H9 (cell line): ENCODE measurements at places on chromosomes 2 and 18.
A peak's percentile ranks its signal among the peaks of the same experiment; 100 is the strongest.

DNA sequence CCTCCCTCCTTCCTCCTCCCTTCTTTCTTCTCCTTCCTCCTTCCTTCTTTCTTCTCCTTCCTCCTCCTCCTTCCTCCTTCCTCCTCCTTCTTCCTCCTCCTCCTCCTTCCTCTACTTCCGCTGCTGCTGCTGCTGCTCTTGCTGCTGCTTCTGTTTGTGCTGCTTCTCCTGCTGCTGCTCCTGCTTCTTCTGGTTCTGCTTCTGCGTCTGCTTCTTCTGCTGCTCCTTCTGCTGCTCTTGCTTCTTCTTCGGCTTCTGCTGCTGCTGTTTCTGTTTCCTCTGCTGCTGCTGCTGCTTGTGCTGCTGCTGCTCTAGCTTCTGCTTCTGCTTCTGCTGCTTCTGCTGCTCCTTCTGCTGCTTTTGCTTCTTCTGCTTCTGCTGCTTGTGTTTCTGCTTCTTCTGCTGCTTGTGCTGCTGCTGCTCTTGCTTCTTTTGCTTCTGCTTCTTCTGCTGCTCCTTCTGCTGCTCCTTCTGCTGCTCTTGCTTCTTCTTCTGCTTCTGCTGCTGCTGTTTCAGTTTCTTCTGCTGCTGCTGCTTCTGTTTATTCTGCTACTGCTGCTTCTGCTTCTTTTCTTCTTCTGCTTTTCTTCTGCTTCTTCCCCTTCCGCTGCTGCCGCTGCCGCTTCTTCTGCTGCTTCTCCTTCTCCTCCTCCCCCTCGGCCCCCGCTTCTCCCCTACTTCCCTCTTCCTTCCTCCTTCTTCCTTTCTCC lies 8.6 kb downstream of the SNRNP27 start:
- DNase-seq: no peak

GRCh38 chr2:230872968-230873660 lies 8.4 kb downstream of the ITM2C start:
- DNase-seq: no peak

GRCh38 chr18:24027156-24027827 lies 12.7 kb downstream of the TTC39C start:
- no peak for DNase-seq

GRCh38 chr2:137005210-137005609 lies 239.9 kb downstream of the THSD7B start:
- DNase-seq: no peak

DNA sequence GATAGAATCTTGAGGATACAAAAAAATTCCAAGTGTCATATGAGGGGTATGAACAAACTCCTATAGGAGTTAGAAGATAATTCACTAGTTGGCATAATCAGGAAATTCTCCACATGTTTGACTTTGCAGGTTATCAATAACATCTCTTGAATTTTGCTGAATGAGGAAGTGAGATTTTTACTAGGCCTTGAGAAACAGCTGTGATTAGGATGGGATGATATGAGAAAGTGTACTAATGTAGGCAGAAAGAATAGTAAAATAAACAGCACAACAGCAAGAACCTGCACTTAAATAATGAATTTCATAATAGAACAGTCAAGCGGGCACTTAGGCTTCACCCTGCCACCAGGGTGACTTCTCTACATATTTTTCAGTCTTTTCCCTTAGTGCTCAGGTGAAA lies 570.8 kb upstream of the CRIM1 start:
- DNase-seq: no peak

DNA sequence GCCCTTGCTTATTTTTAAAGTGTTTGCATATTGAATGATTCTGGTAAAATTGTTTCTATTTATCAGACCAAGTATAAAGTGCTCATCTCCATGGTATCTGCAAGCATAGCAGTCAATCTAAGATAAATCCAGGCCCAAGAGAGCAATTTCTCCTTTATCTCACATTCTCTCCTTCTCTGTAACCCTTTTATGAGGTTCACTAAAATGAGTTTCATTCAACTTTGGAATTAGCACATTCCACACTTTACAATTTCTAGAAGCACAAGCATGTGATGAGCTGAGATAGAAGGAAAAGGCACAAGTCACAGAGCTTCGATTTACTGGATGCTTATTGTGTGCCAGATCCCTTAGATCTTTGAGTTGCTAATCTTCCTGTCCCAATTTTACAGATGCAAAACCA lies 97.3 kb downstream of the CNTNAP5 start:
- DNase-seq: no peak

DNA sequence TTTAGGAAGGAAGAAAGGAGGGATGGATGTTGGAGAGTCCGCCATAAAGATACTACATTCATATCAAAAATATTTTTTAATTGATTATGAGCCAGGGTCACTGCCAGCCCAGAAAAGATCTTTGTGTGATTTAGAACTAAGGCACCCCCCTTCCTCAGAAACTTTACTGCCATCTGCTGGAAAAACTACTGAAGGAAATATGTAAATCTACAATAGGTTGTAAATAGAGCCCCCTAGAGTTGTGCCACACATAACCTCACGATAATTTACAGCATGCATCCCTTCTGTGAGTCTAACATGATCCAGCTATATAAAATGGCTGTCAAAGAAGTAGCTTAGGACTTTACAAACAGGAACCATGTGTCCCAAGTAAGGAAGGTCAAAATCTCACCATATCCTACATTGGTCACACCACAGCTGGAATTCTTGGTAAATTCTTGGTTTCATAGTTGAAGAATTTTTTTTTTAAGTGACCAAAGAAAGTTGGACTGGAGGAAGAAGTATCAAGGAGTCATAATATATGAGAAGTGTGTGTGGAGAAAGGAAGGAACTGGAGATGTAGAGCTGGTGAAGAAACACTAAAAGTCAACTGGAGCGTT lies 152.5 kb downstream of the CYP26B1 start:
- DNase-seq: no peak

DNA sequence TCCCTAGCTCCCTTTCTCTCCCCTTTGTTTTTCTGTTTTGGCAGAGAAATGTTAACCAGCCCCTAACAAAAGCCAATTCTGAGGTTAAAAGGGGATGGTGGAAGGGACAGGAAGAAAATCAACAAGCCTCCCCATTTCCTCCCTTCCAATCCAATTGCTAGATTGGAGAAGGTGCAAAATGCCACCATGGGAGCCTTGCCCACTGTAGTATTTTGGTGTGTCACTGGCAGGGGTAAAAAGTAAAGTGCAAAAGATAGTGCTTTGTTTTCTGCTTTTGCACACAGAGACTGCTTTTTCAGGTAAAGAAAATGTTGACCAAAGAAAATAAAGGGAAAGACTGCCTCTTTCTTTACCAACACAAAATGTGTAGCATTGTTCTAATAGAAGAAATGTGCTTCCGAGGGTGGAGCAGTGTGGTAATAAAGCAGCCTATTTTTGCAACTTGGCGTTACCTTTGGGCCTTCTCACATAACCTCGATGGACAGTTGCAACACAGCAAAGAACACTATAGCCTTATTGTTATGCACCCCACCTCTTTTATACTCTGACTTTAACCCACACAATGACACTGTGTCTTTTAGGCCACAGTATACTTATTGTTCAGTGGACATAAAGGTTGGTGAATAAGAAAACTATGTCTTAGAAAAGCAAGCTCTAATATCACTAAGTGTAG lies 861.8 kb downstream of the BCL11A start:
- DNase-seq: no peak

DNA sequence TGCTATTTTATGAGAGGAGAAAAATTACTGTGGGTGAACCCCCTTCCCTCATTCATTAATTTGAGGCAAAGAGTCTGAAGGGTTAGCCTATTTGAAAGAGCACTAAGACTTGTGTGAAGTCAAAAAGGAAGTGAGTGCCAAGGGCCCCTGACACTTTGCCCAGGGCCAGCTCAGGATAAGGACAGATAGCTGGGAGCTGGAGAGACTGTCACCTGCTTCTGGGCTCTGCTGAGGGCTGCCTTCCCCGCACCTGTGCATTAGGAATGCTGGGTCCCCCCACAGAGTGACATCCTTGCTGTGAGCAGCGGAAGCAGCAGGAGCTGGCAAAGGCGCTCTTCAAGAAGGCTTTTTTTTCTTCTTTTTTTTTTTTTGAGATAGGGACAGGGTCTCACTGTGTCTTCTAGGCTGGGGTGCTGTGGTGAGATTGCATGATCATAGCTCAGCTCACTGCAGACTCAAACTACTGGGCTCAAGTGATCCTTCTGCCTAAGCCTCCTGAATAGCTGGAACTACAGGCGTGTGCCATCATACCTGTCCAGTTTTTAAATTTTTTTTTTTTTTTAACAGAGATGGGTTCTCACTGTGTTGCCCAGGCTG lies 148.3 kb downstream of the AQP4 start:
- peak; percentile 55 for DNase-seq

DNA sequence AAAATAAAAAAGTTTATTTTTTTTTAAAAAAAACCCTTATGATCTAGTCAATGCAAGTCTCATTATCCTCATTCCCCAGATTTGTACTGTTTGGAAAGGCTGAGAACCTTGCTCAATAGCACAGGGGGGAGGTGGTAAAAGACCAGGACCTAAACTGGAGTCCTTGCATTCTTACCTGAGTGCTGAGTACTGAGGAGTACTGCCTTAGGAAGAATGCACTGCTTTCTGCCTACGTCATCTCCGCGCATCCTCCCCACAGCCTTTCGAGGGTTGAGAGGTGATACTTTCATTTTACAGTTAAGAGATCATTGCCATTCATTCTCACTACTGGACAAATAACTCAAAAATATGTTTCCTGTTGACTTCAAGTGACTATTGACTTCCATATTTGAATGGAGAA lies 73.8 kb downstream of the MAP3K20 start:
- DNase-seq: no peak

DNA sequence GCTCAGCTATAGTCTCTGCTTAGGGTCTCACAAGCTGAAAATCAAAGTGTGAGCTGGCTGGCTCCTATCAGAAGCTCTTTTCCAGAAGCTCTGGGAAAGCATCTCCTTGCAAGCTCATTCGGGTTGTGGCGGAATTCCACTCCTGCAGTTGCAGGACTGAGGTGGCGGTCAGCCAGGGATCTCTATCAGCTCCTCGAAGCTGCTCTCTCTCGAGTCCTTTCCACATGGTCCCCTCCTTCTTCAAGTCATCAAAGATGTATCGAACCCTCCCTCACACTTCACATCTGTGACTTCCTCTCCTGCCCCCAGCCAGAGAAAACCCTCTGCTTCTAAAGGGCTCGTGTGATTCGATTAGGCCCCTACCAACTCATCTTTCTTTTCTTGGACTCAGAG lies 141.7 kb downstream of the ZFP36L2 start:
- DNase-seq: no peak

DNA sequence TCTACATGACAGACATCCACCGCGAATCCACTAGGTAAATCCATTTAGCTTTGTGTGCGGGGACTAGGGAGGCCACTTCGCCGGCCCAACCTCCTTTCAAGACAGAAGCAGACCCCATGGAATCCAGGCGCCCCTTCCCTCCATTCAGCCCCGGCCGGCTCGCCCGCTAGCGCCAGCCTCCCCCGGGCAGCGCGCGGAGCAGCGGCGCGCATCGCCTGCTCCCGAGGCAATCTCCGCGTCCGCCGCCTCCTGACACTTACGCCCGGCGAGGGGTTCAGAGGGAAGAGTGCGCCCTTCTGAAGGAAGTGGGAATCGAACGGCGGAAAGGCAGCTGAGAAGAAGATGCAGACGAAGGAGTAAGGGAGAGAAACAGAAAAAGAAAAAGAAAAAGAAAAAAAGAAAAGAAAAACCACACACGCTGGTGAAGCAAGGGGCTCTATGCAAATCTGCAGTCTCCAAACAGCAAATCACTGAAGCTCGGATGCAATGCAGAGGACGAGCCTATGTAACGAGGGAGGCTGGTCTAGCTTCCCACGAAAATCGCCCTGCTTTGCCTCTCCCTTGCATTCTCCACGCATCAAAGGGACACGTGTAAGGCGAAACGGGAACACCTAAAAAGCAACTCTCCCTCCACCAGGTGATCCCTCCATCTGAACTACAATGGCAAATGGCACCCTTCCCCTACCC lies 684.4 kb downstream of the NRXN1 start:
- peak; percentile 51 for DNase-seq

DNA sequence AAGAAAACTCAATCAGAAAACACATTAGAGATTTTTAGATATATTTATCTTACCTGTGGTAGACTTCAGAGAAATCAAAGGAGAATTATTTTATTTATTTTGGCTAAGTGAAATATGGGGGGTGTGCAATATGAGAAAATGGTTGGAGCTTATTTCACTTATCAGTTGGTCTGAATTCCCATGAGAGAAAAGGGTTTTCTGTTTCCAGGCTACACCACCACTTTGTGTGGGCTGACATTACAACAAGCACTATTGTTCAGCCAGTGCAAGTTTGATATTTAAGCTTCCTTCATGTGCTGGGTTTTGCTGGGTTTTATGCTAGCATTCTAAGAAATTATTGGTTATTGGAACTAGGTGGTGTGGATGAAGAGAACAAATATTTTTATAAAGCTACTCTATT lies 33.5 kb downstream of the RMND5A start:
- no peak for DNase-seq

- no peak for DNase-seq
These were observed 39.5 kb downstream of the TGOLN2 start for GRCh38 chr2:85288244-85288725.

DNA sequence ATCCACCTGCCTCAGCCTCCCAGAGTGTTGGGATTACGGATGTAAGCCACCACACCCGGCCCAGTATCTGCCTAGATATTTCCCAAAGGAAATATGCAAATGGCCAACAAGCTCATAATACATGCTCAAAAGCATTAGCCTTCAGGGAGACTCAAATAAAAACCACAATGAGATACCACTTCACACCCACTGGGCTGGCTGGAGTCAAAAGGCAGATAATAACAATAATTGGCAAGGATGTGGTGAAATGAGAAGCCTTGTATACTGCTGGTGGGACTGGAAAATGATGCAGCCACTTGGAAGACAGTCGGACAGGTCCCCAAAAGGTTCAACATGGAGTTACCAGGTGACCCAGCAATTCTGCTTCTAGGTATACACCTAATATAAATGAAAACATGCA lies 20.5 kb upstream of the ZNF516 start:
- DNase-seq: no peak

- no peak for DNase-seq
These were observed 1.2 kb downstream of the STK17B start for GRCh38 chr2:196170213-196170605.

GRCh38 chr2:101400506-101401325 lies 13.4 kb upstream of the CREG2 start:
- DNase-seq: no peak

GRCh38 chr2:200356857-200357384 lies 50.4 kb downstream of the SPATS2L start:
- DNase-seq: no peak

DNA sequence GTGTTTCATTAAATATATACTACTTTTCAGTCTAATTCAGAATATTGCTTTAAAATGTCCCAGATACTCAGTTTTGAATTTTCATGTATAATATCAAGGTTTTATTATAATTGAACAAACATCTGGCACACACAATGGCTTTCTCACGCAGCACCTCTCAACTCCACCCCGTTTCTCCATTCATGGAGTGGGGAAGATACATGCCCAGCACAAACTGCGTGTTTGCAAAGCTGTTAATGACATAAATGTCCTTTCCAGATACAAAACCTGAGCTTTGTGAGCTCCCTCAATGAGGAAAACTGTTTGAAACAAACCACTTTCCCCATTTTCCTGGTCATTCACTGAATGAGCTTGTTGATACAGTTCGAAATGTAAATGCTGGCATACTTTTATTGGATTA lies 150.3 kb upstream of the RASGRP3 start:
- no peak for DNase-seq
